Stimulated activated CD4-positive, alpha-beta T cell treated with anti-CD3 and anti-CD28 coated beads, Interleukin-2, amount 100 ng/mL, for 24 hours (primary cell): ENCODE measurements at places on chromosomes 3 and 15.

DNA sequence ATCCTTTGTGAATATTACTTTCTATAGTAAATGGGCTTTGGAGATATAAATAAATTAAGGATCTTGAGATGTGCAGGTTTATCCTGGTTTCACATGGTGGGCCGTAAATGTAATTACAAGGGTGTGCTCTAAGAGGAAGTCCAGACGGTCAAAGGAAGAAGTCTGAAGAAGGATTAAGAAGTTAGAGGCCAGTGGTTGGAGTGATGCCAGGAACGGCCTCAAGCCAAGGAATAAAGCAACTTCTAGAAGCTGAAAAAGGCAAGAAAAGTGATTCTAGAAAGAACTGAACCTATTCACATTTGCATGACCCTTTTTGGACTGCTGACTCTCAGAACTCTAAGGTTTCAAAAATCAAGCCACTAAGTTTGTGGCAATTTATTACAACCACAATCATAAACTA lies 981.3 kb upstream of the ALCAM start:
- no peak for DNase-seq

DNA sequence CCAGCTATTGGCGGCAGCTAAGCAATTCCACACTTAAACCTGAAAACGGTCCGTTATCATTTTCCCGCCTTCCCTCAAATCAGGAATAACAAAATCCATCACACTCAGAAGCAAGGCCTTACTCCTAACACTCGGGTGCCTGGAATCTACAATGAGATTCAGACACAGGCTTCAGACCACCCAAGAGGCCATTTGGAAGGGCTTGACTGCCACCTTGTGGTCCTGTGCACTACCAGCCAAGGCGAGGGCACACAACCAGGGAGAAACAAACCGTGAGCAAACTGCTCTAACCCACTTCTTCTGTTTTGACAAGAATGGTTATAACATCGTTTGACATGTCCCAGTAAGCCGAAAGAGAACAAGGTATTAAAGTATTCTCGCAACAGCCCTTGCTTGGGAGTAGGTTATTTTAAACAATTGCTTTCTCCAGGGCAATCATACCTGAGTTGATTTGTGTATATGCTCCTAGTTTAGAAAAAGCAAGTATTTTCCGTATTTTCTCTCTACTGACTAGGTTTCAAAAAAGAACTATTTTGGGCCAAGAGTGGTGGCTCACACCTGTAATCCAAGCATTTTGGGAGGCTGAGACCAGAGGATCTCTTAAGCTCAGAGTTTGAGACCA lies 40.1 kb upstream of the TAFA4 start:
- DNase-seq: peak; percentile 54

GRCh38 chr15:29747837-29748417 lies 74.3 kb downstream of the TJP1 start:
- DNase-seq: no peak

DNA sequence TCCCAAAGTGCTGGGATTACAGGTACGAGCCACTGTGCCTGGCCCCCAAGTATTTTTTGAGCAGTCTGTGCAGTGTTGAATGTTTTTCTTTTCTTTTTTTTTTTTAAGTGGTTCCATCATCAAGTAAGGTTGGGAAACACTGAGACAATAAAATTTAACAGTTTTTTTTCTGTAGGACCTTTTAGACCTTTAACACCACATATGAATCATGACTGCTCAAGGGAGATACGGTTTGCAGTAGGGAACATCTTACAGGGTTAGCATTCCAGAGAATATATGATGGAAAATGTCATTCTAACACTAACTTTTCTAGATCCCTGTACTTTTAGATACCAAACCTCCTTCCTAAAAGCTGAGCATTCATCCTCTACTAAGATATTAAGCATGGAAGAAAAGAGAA lies 41.7 kb downstream of the SNX4 start:
- no peak for DNase-seq

DNA sequence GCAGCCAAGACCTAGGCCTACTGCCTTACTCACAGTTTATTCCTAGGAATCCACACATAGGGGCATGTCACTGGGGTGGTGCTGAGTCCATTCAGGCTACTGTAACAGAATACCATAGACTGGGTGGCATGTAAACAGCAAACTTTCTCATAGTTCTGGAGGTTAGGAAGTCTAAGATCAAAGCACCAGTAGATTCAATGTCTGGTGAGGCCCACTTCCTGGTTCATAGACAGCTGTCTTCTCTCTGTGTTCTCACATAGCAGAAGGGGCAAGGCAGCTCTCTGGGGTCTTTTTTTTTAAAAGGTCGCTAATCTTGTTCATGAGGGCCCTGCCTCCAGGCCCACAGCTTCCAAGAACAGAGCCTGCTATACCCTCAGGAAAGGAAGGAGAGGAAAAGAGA lies 113.9 kb upstream of the MANF start:
- DNase-seq: no peak

- no peak for DNase-seq
These were observed 36.0 kb upstream of the BNIP2 start for GRCh38 chr15:59725151-59725486.

GRCh38 chr3:194272861-194273742 lies 78.0 kb downstream of the CPN2 start:
- no peak for DNase-seq

- DNase-seq: no peak
These were observed 215.5 kb downstream of the PDZRN3 start for GRCh38 chr3:73409138-73409763.

DNA sequence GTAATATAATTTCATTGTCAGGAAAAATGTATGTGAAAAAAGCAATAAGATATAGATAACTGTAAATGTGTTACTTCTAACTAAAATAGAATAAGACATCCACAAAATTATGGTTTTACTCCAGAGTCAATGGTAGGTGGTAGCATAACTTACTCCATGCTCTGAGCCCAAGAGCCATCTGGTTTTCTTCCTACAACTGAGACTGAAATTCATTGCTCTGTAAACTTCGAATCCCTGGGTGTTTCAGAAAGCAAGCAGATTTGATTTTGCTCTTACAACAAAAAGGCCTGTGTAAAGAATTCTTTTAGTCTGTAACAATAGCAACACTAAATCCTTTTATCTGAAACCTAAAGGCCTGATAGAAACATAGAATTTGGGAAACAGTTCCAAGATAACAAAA lies 805.9 kb downstream of the AGBL1 start:
- DNase-seq: no peak

DNA sequence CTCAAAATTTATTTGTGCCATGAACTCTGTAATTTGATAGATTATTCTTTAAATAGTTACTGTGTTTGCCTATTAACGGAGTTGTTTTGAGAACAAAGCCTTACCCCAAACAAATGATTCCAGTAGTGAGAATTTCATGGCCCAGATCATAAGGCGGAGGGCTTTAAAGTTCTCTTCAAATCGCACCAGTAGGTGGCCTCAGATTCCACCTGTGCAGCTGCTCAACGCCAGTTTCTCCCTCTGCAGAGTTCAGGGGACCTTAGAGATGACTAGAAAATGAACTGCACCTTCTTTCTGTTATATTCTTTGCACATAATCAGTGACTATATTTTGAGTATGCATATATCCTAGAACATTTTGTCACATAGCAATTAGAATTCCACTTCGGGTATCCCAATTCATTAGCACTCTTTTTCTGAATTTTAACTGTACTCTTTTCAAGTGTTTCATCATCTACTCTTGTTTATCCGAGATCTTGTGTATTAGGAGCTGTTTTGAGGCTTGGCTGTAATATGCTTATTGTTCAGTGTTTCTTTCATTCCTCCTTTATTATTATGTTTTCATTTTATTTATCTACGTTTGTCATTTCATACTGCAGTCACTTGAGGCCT lies 232.6 kb upstream of the CHRM5 start:
- no peak for DNase-seq

DNA sequence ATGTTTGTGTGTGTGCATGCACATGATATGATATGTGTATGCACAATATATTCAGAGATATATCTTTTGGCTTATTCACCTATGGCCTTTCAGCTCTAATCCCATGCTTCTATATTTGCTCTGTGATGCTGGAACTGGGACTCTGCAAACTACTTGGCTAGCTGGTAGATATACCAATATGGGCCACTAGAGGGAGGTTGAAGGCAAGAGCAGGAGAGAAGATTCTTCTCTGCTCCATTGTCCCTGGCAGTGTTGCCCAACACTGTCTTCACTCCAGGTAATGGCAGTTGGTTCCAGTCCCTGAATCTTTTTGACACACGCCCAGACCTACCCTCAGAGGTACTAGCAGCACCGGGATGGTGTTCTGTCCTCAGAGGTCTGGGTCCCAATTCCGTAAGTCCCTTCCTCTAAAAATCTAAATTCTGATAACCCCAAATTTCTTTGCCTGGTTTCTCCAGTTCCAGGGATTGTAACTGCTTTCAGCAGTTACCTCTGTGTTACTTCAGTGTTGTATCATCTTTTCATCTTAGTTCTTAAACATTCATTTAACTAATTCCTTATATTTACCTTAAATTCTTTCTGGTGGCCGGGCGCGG lies 44.7 kb downstream of the GTPBP8 start:
- peak; percentile 42 for DNase-seq

- DNase-seq: no peak
These were observed 183.2 kb upstream of the IL12A start for GRCh38 chr3:159805411-159805772.

DNA sequence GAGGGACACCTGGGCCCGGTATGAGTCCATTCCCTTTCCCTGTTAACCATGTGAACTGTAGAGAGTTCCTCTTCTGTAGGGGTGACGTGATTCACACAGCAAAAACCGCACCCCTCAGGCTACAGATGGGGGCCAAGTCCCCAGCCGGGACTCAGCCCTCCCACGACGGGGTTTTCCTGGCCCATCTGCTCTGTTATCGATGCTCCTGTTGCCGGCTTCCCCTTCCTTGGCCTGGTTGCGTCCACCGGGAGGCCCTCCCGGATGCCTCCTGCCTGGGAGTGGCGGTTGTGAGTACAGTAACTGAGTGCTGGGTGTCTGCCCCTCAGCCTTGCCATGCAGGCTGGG lies 817 bp upstream of the PLXNA1 start:
- DNase-seq: peak; percentile 64

GRCh38 chr3:17749281-17749680 lies 6.8 kb upstream of the TBC1D5 start:
- no peak for DNase-seq

GRCh38 chr3:43773273-43774094 lies 82.7 kb downstream of the ABHD5 start:
- no peak for DNase-seq

- no peak for DNase-seq
These were observed 63.8 kb downstream of the LRRC49 start for GRCh38 chr15:70956201-70956995.

DNA sequence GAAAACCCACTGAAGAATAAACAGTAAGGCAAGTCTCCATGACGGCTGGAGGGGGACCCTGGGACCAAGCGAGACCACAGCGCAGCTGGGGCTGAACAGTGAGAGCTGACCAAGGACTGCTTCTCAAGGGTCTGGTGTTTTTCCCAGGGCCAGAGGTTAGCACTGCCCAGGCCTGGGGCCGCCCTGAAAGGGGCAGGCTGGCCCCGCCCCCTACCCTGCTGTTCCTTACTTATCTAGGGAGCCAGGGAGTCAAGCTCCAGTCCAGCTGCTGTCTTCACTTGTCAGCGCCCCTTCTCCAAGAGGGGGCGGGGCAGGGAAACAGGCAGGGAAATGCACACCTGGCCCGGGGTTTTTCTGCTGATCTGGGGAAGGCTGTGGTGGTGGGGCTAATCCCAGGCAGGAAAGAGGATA lies 51.6 kb upstream of the HACD2 start:
- no peak for DNase-seq

- no peak for DNase-seq
These were observed 346.6 kb upstream of the DCBLD2 start for GRCh38 chr3:99248130-99248529.

DNA sequence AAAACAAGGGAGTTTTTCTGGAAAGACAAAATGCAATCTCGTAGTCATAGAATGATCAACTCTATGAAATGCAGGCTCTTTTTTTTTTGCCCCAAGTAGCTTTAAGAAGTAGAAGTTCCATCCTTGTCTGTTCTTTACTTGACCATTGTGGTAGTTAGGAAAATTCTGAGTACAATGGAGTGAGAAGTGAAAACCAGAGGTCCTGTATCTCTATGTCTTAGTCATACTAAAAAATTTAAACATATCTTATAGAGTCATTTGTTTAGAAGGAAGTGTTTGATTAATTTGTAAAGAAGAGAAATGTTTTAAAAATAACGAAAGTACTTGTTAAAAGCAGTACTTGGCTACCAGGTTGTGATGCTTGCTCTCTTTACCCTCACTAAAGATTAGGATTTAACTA lies 52.4 kb downstream of the PRKCI start:
- DNase-seq: no peak

GRCh38 chr3:23889950-23890349 lies 26.8 kb downstream of the NKIRAS1 start:
- no peak for DNase-seq

DNA sequence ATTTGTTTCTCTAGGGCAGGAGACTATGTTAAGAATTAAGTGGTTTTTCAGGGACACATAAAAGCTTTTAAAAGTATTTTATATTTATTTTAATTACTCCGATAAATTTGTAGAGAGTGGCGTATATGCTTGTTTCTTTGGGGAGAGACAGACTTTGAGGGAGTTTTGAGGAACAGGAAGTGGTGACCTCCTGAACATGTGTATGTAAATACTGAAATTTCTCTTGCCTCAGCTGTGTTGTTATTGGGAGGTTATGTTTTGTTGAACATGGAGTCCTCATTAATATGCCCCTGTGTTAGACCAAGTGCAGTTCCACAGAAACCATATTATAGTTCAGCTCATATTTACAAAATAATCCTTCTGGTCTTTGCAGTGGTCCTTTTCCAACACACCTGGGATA lies 41.8 kb upstream of the UTS2B start:
- no peak for DNase-seq

GRCh38 chr15:23866832-23867231 lies 179.7 kb upstream of the NDN start:
- DNase-seq: no peak

DNA sequence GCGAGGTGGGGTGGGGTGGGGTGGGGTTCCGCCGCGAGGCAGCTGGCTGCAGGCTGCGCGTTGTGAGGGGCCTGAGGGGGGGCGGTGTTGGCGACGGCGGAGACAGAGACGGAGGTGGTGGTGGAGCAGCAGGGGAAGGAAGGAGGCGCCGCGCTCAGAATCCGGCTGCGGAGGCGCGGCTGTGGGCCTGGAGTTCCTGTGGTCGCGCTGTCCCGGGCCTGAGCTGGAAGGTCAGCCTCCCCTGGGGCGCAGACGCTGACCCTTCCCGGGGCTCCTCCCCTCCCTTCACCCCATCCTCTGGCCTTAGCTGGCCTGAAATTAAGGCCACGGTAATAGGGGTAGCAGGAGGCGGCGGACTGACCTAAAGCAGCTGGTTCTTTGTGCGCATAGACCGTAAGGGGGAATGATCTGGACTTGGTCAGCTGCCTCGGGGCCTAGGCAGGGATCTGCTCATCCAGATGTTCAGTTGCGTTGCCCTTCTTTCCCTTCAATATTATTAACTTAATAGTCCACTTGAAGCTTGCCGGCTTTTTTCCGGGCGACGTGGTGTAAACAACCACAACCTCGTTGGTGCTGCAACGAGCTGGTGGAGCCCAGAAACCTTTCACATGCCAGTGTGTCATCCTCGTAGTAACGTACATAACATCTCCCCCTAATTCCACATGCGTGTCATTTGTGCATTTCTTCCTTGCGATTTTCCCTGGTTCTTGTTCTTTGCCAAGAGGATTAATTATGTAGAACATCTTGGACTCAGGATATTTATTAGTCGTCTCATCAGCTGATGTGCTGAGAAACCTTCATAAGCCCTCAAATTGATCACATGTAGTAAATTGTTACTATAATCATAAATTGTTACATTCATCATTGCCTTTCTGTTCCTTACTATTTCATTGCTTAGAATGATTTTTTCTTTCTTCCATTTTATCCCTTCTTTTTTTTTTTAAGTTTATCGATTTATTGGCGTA lies 626 bp downstream of the SEC62 start:
- DNase-seq: peak; percentile 43
